ENCODE measurements at places on chromosomes 3 and 15.
A peak's percentile ranks its signal among the peaks of the same experiment; 100 is the strongest.

GRCh38 chr3:25041871-25042584 is 386.0 kb upstream of the RARB start:
- DNase-seq = no peak

- DNase-seq = peak; percentile 29
Measured at GRCh38 chr3:122100591-122101463, 45.7 kb downstream of the CD86 start.

GRCh38 chr3:17845026-17845812 is 102.8 kb upstream of the TBC1D5 start:
- no peak for DNase-seq

GRCh38 chr3:188146219-188146618 is 7.7 kb upstream of the LPP start:
- DNase-seq = no peak

DNA sequence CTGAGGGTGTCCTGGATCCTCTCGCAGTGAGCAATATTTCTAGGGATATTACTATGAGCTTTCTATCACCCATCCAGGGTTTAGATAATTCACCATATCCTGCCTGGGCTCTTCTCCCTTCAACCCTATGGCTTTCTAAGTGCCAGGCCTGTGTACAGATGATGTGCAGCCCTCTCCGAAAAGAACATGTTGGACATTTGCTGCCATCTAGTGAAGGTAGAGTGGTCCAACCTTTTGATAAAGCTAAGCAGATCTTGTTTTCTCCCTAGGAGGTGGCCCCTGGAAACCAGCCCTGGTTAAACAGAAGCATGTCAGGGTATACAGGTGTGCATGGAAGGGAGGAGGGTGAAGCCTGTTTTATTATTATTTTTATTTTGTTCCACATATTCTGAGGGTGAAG is 27.9 kb upstream of the SCN10A start:
- DNase-seq = peak; percentile 79
